ENCODE measurements at places on chromosomes 1 and 21.

- DNase-seq = no peak
Measured at GRCh38 chr1:168340781-168341482, 60.3 kb downstream of the TBX19 start.

DNA sequence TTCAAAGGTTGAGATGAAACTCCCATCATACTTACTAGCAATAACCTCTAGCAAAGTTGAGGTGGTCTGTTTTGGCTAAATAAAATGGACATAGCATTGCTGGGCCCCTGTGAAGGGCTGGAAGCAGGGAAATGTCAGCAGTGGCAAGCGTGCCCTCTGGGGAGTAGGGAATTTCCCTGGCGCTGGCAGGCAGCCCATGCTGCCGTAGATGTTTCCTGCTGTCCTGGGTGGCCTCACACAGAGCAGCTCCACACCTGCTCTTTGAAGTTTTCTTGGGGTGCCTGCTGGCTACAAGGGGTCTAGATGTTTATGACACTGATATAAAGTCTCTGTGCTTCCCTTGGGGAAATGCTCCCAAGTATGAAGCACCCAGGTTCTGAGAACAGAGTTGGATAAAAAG is 30.2 kb downstream of the ADARB1 start:
- peak; percentile 78 for DNase-seq

DNA sequence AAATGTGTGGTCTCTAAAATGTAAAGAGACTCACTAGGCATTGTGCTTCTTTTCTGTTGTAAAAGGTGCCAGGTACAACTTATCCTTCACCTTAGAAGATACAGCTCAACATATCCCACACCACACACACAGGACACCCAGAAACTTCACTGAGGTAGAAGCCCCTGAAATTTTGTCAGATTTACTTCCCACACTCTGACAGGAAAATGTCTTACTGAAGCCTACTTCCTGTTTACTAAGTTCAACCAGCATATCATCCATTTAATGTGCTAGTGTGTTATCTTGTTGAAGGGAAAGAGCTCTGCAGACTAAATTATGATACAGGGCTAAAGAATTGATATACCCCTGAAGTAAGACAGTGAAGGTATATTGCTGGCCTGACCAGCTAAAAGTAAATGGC is 39.9 kb upstream of the INSL5 start:
- DNase-seq = no peak

GRCh38 chr1:201530741-201531531 is 8.0 kb upstream of the NAV1 start:
- peak; percentile 89 for DNase-seq

- DNase-seq = no peak
Measured at GRCh38 chr21:35633501-35633900, 426.8 kb downstream of the SETD4 start.

DNA sequence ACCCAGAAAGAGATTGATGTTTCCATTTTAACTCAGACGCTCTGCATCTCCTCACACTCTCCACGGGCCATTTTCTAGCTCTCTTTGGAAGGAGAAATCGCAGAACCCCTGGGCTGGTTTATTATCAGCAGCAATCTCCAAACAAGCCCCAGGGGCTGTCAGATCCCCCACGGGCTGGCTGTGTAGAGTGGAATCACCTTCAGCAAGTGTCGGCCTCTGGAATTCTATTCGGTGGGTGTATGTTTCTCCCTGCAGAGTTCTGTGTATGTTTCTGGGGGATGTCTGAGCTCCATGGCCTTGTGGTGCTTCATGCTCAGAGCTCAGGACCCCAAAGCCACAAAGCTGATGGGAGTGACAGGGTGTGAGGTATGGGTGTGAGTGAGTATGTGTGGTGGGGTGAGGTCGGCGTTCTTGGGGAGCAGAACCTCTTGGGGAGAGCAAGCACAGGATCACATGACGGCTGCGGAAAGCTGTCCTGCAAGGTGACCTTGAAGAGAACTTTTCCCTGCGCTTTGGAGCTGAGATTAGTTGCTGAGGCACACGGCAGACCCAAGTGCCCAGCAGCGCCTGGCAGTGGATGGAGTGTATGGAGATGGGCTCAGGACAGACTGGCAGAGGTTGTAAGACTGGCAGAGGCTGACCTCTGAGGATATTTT is 489 bp downstream of the ACOT11 start:
- DNase-seq = no peak

DNA sequence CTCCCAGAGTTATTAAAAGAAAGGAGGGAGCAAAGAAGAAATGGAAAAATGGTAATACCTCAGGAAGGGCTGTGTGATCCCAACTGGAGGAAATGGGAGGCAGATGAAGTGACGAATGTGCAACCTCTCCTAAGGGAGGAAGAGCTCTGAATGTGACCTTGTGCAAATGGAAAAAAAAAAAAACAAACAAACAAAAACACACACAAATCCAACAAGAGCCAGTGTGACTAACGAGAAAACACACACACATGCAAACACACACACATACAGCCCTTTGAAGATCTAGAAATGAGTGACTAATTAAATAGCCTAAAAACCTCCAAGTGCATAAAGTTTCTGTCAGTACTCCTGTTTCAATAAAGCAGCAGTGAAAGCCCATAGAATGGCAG is 49.0 kb downstream of the CCN1 start:
- no peak for DNase-seq

- peak; percentile 74 for DNase-seq
Measured at GRCh38 chr21:29499734-29500343, 201.1 kb downstream of the BACH1 start.

DNA sequence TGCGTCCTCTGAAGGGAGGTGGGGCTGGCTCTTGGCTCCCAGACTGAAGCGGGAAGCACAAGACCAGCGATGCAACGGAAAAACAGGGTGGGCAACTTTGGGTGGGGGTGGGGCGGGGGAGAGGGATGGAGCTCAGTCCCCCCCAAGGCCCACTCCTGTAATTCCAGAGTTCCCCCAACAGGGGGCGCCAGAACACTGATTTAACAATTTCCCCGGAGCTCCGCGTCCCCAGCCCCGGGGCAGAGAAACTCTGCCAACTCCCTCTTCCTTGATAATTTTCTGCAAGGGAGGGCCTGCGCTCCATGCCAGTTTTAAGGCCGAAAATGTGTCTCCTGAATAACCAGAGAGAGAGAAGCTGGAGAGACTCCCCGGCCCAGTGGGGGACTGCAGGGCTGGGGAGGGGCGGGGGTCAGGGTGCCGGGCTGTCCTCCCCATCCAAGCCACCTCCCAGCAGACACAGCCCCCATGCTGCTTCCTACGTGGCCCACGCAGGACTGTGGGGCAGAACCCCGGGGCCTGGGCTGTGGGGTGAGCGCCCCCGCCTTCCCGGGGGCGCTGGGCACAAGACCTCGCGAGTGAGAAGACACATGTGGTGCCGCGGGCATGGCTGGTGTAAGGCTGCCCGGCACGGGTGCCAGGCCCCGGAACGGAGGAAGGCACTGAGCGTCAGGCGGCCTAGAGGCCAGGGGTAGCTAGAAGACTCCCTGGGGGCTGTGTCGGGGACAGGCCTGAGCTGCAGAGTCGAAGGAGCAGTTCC is 51.4 kb downstream of the KIF21B start:
- DNase-seq = peak; percentile 54

GRCh38 chr21:41850085-41850484 is 29.1 kb downstream of the PRDM15 start:
- DNase-seq = no peak

GRCh38 chr1:33902486-33903209 is 38.8 kb downstream of the HMGB4 start:
- no peak for DNase-seq

GRCh38 chr21:42652527-42653230 is 742 bp upstream of the PDE9A start:
- peak; percentile 59 for DNase-seq

- no peak for DNase-seq
Measured at GRCh38 chr1:214341459-214341858, 60.5 kb downstream of the SMYD2 start.

DNA sequence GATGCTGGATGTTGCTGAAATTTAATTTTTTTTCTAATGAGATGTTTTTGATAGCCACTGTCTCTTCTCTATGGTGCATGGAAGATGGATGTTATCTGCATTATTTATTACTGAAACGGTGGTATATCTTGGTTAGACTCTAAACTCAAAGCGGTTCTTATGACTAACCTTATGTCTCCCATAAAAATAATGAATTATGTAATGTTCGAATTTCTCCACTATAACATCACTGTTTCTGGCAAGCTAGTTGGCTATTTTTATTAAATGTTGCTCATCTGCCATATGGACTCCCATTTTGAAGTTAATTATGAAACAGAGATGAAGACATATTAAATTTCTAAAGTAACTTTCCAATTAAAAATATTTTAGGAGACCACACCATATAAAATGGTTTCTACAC is 808.6 kb upstream of the ADGRL4 start:
- no peak for DNase-seq

DNA sequence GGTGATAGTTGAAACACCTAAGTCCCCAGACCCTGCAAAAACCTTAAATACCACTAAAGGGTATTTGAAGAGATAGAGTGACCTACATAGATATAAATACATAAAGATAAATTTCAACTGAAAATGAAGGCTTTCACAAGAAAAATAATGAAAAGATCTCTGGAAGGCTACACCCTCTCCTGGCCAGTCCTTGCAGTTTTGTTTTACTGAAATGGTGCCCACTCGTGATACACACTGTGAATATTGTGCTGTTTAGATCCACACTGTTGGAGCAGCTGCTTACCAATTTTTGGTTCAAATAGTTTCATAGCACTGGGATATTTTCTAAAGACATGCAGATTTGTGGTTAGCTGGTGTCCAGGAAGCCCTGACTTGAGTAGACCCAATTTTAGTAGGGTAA is 31.5 kb upstream of the RNF187 start:
- no peak for DNase-seq

GRCh38 chr1:213376862-213377372 is 325.9 kb downstream of the RPS6KC1 start:
- DNase-seq = no peak
